ENCODE measurements at places on chromosomes 5 and 9.

DNA sequence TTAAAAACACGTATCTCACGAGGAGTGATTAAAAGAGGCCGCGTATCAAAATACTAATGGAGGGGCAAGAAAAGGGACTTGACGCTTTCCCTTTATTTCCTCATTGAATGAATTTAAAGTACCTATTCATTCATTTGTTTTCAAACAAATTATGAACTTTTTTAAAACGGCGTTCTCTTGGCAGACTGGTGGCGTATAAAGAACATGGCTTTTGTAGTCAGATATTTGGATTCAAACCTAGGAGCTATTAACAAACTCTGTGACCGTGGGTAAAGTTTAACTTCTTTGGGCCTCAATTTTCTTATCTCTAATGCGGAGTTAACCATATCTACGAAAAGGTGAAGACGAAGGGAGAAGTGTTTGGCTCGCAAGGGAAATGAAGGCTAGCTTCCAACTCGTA, 876 bp downstream of the CAAP1 start:
- DNase-seq: no peak

GRCh38 chr5:180090769-180091546, 19.4 kb upstream of the RNF130 start:
- no peak for DNase-seq

DNA sequence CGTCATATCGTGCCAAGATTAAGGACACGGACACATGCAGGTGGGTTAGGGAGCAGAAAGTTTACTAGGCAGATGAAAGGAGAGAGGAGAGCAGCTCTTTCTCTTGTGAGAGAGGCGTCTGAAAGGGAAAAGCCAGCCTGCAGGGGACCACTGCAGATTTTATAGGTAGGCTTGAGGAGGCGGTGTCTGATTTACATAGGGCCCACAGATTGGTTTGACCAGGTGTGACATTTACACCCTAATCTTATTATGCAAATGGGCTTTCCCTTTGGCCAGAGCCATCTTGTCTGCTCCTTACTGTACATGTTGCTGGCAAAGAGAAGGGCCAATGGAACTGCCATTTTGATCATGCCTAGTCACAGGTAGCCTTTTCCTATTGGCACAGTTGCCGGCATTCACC, 137.2 kb upstream of the TAF11L2 start:
- no peak for DNase-seq

GRCh38 chr5:10481241-10481935, 39.7 kb downstream of the ROPN1L start:
- DNase-seq: no peak

DNA sequence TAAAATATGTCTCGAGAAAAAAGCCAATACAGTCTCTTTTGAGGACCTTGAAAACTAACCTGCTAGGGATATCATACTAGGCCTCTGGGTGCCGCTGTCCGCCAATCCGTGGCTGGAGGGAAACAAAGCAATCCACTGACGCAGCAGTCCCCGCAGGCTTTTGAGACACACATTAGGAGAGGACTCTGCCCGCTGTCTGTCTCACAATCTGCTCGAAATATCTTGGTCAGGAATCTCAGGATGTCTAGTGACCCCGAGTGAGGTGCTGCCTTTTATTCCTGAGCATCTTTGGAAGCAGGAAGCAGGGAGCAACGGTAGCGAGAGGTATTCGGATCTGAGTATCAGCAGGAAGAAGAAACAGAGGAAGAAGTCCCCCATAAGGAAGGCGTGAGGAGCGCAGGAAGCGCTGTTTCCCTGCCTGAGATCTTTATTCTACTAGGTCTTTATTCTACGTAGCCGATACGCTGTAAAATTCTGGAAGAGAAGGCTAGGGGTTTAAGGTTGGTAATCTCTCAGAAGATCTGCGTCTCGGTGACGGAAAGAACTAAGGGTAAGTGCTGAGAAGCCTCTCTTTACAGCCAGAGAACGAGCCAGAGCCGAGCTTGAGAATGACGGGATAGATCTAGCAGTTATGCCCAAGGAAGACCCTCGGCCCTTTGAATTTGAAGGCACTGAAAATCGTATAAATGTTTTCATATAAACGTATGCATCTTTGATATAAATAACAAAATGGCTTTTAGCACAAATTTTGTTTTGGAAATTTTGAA, 4.0 kb upstream of the PCDHGA1 start:
- DNase-seq: no peak

- DNase-seq: no peak
Measured at GRCh38 chr9:29717631-29718030, 2144.3 kb upstream of the C9orf72 start.

DNA sequence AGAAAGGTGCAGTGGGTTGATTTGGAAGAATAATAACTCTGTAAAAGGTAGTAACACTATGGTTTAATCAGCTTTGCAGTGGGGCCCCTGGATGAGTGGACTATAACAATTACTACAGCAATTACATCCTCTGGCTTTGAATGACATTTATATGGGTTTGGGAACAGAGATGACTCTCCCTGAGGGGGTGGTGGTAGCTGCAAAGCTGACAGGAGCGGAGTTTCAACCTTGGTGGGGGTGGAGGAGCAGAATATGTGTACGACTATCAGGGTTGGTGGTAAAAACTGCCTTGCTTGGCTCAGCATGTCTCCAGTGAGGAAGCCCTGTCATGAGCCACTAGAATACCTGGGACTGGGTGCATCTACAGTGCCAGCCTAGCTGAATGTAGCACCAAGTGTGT, 28.3 kb upstream of the NR3C1 start:
- DNase-seq: no peak

GRCh38 chr9:95425910-95426551, 90.7 kb downstream of the PTCH1 start:
- DNase-seq: no peak

DNA sequence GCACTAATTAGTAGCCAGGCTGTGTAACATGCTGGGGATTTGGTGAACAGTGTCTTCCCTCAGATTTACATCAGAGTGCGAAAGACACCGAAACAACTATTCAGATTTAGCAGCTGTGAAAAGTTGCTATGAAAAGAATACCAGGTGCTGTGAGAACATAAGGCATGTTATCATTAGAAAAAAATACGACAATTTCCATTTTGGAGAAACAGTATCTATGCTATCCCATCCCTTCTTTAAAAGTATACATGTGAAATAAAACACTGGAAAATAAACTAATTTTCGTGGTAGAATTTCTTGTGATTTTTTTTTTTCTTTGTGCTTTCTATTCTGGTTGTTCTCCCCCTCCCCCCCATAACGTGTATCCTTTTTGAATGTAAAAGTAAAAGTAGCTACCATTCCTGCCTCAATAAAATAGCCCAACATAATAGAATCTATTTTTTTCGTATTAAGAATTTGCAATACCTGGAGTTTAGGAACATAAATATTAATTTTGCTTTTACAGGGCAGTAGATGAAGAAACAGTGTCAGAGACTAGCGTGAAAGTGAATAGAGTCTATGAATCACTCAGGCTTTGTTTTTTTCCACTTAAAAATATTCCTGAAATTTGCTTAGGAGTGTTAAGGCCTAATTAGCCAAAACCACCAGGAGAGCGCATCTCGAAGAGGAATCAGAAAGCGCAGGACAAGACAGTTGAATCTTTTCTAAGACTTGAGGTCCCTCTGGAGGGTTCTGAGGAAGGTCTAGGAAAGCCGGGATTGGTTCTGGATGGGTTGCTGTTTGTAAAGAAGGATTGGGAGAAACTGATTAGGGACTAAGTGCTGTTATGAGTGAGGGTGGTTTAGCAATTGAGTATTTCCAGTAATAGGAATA, 813 bp upstream of the SLU7 start:
- no peak for DNase-seq

GRCh38 chr5:55569513-55569865, 34.7 kb upstream of the PLPP1 start:
- no peak for DNase-seq

GRCh38 chr5:146490089-146490843, 25.7 kb downstream of the GPR151 start:
- DNase-seq: no peak

- no peak for DNase-seq
Measured at GRCh38 chr5:1889321-1890065, 6.8 kb upstream of the IRX4 start.

DNA sequence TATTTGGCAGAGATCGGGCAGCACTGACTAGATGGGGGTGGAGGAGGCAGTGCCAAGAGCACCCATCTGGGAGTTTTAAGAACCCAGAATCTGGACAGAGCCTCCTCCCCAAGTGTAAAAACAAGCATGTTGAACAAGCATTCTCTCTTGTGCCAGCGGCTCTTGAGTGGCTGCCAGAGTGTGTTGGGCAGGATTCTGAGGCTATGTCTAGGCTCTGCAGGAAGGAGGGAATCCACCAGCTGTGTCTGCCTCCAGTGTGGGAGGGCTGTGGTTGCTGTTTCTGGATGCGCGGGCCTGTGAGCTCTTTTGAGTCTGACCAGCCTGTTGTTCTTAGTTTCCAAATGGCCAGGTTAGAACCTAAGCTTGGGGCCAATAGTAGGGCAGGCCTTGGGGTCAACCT, 39.8 kb downstream of the HMCN2 start:
- no peak for DNase-seq

GRCh38 chr9:109286981-109287380, 33.9 kb downstream of the EPB41L4B start:
- DNase-seq: no peak

Measured in HS-5 (cell line).